M059J (cell line): ENCODE measurements at places on chromosomes 16 and 17. TPM values are rescaled to one million over a fixed set of nuclear protein-coding genes. Genes with fewer than 3 reads are reported as not detected.

The HS3ST3A1 gene
- 1.8 and 3.6 TPM in 2 replicates for total RNA-seq

The HCRT gene
- total RNA-seq, result not detected in 2 replicates

The GGA2 gene
- total RNA-seq, result 4.4 and 19.3 TPM in 2 replicates

The DPEP2 gene
- not detected in 2 replicates for total RNA-seq

The HOXB1 gene
- not detected in 2 replicates for total RNA-seq

The TBC1D3L gene
- total RNA-seq, result not detected in 2 replicates
